T-helper 2 cell (primary cell): ENCODE measurements at places on chromosomes 13 and 19.

DNA sequence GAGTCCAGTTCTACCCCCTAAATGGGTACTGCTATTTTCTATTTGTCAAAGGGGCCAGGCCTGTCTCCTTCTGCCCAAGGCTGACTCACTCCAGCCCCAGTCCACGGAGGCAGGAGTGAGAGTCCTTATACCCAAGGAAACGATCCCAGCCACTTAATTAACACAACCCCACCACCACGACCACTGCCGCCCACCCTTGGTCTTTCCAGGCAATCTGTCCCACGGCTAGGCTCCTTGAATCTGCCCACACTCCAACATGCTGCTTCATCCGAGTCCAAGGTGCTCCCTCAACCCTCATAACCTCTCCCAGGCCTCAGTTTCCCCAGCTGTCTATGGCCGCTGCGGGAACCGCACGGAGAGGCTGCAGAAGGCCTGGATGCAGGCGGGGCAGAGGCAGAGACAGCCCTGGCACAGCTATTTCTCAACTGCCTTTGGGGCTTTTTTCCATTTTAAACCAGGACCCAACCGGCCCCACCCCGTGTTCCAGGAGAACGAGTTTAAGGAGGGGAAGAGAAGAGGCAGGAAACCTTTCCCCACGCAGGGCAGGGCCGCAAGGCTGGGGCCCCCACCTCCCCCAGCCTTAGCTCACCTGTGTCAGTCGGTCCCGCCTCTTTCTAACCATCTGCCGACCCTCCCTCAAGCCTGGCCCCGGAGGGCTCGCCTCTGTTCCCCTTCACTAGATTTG is 746 bp downstream of the RAB3D start:
- no peak for DNase-seq

DNA sequence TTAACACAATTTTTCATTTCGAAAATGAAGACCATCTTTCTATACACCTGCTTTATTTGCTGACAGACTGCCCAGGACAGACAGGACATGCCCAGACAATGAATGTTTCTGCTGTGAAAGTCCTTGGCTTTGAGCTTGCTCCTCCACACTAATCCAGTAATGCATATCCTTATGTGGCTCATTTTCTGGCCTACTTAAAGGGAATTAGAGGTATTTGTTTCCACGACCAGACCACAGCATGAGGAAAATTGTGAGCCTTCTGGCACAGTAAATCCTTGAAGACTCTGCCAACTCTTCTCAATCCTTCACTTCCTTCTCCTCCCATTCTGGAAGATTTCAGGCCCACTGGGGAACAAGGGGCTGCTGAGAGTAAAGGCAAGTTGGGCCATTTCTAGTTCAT is 25.7 kb downstream of the CCDC70 start:
- no peak for DNase-seq

DNA sequence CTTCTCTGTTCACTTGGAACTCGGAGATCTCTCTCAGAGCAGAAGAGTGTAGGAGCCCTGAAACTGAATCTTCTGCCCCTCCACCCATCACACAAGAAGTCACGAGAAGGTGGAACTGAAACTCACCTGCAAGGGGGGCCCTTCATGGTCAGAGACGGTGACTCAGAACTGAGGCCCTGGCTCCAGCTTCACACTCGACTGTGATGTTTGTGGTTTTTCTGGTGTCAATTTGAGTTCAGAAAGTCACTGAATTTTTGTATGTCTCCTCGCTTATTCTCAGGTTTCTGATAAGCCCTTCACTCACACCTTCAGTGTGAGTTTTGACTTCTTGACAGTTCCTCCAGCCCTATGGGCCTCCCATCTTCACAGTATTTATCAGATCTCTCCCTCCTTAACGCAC is 23.1 kb downstream of the SIGLEC5 start:
- DNase-seq, result no peak

- DNase-seq, result no peak
Observed at GRCh38 chr19:2814426-2814825, 5.2 kb upstream of the ZNF554 start.

DNA sequence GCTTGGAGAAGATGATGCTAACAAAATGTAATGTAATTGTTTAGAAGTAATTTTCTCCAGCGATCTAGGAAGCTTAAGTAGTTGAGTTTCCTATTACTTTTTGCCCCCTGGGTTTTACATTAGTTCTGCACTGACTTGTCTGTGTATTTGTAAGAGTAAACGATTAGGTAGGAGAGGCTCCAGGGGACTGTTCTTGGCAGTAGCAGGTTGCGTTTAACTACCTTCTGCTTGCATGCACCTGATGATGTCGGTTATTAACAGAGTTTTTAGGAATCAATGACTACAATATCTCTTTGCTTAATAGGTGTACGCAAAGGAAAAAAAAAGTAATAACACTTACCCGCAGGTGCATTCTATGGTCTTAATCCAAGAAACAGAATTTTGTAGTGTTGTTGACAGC is 18.3 kb upstream of the UGGT2 start:
- DNase-seq, result no peak

DNA sequence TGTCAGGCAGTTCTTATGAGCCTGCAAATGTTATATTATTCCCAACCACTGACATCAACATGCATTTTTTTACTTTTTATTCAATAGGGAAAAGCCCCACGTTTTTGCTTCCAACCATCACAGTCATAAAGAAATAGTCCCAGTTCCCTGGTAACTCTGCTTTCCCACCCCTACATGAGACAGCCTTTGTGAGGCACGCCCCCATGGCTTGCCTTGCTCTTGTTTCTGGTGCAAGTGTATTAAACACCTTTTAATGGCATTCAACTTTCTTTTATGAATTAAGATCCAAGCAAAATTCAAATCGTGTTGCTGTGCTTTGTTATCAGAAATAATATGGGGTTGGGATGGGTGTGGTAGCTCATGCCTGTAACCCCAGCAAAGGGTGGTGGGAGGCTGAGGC is 54.2 kb upstream of the ZNF429 start:
- no peak for DNase-seq

GRCh38 chr13:25135896-25136295 is 36.2 kb downstream of the AMER2 start:
- no peak for DNase-seq
